Stimulated activated CD4-positive, alpha-beta T cell treated with anti-CD3 and anti-CD28 coated beads, Interleukin-4, amount 100 ng/mL, for 4 hours (primary cell): ENCODE measurements at places on chromosomes 6 and 20.

GRCh38 chr6:16712255-16712930 lies 48.9 kb downstream of the ATXN1 start:
- DNase-seq: peak; percentile 30

GRCh38 chr6:26312096-26312463 lies 52.9 kb upstream of the BTN3A2 start:
- no peak for DNase-seq

- DNase-seq: no peak
Measured at GRCh38 chr20:59587570-59587969, 16.8 kb upstream of the PHACTR3 start.

- DNase-seq: no peak
Measured at GRCh38 chr20:58635279-58635665, 15.8 kb upstream of the STX16 start.

DNA sequence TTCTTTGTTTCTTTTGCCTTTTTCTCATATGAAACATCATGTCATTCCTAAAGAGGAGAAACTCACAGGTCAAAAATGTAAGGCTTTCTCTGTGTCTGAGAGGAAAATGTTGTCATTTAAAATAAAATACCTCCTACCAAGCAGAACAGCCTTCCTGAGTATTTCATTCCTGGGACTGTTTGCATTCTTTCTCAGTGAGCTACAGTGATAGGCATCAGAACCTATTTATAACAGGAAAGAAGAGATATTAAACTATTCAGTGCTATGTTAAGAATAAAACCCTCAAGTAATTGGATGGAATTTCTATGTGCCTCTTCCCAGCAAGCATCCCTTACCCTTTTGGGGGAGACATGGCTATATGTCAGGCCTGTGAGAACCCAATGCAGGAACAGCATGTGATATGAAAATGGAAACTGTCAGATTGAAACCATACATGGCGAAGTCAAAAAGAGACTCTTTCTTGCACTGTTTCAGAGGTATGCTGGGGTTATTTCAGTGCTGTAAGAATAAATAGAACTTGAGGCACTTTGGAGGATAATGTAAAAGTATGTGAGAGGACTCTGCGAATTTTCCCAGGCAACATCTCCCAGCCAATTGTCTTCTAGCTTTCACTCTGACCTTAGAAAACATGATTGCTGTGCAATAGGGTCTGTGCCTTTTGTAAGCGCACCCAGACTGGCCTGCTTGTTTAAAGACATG lies 133.8 kb upstream of the CCN2 start:
- no peak for DNase-seq

- DNase-seq: no peak
Measured at GRCh38 chr6:113289166-113289565, 568.0 kb upstream of the MARCKS start.

GRCh38 chr6:169866140-169866534 lies 114.7 kb downstream of the ERMARD start:
- no peak for DNase-seq

- DNase-seq: no peak
Measured at GRCh38 chr6:30073489-30074235, 1.9 kb downstream of the RNF39 start.

DNA sequence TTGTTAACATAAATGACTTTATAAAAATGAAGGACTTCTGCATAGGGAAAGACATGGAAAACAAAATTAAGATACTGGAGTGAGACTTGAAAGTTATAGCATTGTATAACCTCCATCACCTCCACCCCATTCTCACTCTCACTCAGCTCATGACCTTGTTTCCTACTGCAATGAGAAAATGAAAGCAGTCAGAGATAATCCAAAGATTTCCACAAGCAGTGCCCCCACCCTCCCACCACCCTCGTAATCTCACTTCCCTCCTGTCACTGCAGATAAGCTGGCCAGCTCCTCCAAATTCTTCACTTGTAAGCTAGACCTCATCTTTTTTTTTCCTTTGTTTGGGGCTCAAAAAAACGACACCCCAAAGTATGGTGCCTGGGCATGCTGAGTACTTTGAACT lies 52.9 kb upstream of the PROKR2 start:
- no peak for DNase-seq

DNA sequence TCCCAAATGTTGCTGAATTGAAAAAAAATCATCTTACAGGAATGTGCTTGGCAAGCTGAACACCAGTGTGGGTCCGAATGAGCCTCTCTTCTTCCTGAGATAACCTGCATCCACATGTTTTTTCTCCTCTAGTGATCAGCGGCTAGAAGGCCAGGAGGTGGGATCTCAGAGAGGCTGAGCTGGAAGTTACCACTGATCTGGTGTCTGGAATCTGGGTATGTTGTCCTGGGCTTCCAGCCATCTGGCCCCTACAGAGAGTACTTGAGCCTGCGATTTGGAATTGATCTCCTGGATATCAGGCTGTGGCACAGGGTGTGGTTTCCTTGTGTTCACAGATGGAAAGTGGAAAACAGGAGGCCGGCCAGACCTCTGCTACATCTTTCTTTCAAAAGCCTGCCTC lies 35.9 kb downstream of the SULF2 start:
- DNase-seq: no peak

DNA sequence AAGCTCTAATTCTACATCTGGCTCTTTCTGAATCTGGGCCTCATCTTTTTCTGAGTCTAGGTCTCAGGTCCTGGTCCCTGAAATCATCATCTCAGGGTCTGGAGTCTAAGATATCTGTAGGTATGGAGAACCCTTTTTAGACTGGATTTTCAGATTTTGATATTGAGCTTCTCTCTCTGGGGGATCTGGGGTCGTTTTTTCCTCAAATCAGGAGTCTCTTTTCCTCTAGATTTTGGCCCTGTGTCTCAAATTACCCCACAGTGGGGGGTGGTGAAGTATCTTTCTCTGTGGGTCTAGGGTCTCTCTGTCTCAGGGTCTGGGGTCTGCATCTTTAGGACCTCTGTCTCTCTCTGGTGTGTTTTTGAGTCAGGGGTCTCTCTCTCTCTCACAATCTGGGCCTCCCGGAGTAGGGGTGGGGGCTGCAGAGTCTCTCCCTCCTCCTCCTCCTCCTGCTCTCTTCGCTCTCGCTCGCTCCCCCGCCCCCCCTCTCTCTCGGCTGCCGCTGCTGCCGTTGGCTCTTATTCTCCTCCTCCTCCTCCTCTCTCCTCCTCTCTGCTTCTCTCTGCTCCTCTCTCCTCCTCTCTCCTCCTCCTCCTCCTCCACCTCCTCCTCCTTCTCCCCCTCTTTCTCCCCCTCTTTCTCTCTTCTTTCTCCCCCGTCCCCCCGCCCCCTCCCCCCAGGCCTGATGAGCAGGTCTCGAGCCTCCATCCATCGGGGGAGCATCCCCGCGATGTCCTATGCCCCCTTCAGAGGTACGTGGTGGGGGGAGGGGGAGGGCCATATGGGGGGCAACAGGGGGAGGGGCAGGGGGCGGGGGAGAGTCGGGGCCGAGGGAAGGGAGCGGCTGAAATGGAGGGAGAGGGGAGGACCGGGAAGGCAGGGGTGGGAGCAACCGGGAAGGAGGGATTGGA lies at the start of gene SYNGAP1:
SYNGAP1 (plus strand) TSS at position 486 of the 911 bp plus-strand sequence; CDS start at position 686, 200 bp downstream.
- peak; percentile 60 for DNase-seq

DNA sequence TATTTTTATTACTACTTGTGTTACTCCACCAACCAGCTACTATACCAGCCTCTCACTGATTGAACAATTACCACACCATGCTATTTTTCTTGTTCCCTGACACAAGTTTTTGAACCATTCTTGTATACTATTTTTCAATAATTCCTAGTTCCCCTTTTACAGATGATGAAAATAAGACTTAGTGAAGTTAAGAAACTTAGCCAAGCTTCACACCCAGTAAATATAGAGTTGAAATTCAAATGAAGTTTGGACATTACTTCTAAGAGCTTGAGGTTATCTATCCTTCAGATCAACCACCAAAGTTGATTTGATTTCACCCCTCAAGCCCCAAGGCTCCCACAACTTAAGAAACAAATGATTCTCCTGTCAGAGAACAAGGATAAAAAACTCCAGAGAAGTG lies 13.1 kb upstream of the BCAS1 start:
- no peak for DNase-seq

DNA sequence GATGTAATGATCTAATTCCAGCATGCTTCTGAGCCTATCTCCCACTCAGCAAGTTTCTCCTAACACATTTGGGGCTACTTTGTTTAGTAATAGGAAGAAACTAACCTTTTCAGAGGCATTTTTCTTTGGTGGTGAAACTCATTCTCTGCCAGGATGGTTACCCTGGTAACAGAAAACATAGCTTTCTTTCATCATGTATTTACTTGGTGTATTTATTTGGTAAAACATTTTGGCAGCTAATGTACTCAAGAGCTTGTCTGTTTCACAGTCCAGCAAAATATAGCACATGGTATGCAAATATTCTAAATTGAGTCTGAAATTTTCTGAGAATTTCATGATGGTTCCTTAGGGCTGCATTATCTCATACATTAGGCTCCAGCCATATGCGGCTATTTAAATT lies 100.0 kb downstream of the SLC35B3 start:
- DNase-seq: no peak

DNA sequence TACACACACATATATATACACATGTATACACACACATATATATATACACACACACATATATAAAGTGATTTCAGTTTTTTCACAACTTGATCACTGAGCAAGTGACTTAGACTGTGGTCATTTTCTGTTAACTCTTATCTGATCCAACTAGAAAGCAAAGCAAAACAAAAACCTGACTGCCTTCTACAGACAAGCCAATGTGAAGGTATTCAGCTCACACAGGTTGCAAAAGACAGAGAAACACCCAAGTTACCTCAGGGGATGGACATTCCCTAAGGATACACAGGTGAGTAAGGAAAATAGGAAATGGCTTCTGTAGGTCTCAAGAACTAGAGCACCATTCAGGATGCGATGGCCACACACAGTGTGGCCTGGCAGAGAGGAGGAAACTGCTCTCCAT lies 58.4 kb upstream of the IER3 start:
- no peak for DNase-seq

DNA sequence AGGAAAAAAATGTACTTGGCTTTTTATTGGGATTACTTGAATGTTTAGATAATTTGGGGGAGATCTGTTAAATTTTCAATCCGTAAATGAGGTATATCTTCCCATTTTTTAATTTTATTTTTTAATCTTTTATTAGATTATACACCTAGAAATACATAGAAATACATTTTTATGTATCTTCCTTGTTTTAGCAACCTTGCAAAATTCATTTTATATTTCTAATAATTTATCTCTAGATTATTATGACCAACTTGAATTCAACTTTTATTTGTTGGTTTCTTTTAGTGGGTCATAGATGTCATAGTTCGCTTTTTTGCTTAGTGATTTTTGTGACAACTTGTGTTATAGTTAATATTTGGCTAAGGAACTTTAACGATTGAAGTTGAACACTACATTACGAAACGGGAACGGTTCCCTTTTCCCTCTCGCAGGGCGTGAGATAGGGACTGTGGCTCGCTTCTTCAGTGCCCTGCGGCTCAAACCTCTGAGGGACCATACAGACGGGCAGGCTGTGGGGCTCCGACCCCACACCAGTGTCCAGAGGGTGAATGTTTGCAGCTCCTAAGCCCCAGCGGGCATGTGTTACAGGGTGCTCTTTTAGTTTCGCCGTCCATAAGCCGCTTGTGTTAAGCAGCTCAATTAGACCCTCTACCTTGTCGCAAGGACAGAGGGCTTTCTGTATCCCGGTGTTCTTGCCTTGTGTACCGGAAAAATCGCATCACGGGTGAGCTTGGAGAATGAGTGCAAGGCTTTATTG lies 53.8 kb downstream of the PRND start:
- DNase-seq: no peak

GRCh38 chr20:32473231-32474008 lies 111.7 kb downstream of the NOL4L start:
- DNase-seq: no peak

DNA sequence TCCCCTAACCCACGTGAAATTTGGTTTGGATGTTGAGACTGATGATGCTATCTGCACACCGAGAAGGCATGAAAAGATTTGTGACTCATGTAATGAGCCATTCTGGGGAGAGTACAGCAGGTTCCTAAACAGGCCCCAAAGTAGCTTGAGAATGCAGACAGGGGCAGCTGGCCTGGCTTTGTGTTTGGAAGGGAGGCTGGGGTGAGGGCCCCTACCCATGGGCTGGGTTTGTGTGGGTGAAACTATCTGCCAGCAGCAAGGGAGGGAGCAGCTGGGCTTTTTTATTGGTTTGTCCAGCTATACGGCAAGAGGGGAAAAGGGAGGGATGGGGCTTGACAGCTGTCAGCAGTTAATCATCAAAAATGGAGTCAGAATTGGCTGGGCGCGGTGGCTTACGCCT lies 87.0 kb upstream of the RNF24 start:
- no peak for DNase-seq

- DNase-seq: no peak
Measured at GRCh38 chr20:56430461-56430860, 18.4 kb downstream of the CASS4 start.

GRCh38 chr6:12189661-12190060 lies 100.5 kb upstream of the EDN1 start:
- DNase-seq: no peak

- DNase-seq: no peak
Measured at GRCh38 chr6:96304997-96305396, 216.6 kb upstream of the UFL1 start.

GRCh38 chr6:40322336-40322735 lies 264.8 kb downstream of the LRFN2 start:
- DNase-seq: no peak

DNA sequence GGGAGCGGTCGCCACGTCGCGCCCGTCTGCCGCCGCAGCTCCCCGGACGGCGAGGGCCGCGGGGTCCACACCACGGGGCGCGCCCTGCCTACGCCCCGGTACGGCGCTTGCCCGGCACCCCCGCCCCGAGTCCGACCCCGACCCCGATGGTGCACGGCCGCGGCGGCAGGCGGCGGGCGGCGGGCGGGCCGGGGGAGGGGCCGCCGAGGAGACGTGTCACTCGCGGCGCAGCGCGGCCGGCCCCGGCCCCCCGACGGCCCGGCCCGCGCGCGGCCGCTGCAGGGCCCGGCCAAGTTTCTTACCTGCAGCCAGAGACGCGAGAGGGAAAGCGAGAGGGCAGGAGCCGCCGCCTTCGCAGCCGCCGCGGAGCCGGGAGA lies 328 bp downstream of the RRBP1 start:
- no peak for DNase-seq

DNA sequence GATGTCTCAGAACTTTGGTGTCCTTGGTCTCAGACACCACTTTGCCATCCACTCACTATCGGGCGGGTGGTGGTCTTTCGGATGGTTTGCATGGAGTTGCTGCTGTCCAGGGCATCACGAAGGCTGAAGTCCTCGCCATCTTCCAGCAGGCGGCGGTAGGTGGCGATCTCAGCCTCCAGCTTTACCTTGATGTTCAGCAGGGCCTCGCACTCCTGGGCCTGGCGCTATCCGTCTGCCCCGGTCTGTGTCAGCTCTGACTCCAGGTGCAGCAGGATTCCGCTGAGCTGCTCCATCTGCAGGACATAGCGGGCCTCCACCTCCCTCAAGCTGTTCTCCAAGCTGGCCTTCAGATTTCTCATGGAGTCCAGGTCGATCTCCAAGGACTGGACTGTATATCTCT lies 36.0 kb downstream of the ZNF311 start:
- no peak for DNase-seq

GRCh38 chr20:24646321-24646720 lies 176.9 kb downstream of the SYNDIG1 start:
- DNase-seq: no peak

GRCh38 chr6:26184367-26184891 lies 97.2 kb downstream of the HFE start:
- DNase-seq: no peak
